ENCODE measurements at places on chromosomes 2 and 18. TPM values are rescaled to one million over a fixed set of nuclear protein-coding genes. Genes with fewer than 3 reads are reported as not detected.

DNA sequence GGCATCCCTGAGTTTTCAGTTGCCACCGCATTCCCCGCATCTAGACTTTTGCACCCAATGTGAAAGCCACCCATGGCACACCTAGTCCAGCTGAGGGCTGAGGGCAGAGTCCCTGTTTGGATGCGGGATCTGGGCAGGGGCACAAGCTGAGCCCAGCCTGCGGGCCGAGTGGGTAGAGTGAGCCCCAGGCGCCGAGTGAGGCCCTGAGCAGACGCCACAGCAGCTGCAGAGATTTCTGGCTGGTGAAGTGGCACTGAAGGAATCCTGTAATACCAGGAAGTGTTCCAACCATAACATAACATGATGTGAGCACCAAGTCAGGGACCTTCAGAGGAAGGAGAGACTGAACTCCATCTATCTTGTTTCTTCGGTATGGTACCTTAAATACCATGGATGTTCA, 27.7 kb upstream of the FRZB start:
- no peaks in the 10 kb centered on the region for H3K27me3 ChIP-seq
- no peak for DNase-seq
- no peak overlapping the region for H3K27ac ChIP-seq
- H3K4me3 ChIP-seq = no peak overlapping the region

GRCh38 chr2:11286323-11286722, 58.1 kb downstream of the ROCK2 start:
- no peak overlapping the region for H3K4me3 ChIP-seq
- no peaks in the 10 kb centered on the region for H3K27me3 ChIP-seq
- H3K27ac ChIP-seq = peak overlapping the region; percentile 77
- DNase-seq = no peak
- H3K4me1 ChIP-seq = peaks cover 49% of the 10 kb centered on the region

GRCh38 chr2:63040586-63040985, 10.0 kb upstream of the OTX1 start:
- no peak for DNase-seq
- no peak overlapping the region for H3K4me3 ChIP-seq
- H3K27me3 ChIP-seq = peaks cover 23% of the 10 kb centered on the region
- H3K4me1 ChIP-seq = no peaks in the 10 kb centered on the region
- no peak overlapping the region for H3K27ac ChIP-seq

DNA sequence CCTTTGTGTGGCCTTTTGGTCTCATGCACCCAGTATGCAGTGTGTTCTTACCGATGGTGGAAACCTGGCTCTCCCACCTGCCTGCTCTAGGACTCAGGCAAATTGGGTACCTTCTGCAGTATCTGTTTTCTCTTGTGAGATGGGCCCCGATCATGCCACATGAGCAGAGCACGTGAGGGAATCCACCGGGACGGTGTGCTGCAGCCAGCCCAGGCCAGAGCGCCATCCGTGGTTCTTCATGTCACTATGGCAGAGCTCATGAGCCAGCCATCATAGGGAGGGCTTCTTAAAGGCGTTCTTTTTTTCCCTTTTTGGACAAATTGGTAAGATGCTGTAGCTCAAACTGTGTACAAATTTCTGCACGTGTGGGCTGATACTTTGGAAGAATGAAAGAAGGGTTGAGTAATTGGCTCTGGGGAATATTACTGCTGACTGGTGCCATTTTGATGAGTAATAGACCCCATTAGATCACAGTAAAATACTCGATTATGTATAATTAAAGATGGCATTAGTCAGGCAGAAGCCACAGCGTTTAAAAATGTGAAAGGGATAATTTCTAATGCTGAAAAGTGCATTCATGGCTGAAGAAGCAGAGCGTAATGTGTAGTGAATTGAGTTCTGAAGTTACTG, 19.2 kb downstream of the SH3RF3 start:
- H3K36me3 ChIP-seq = no peaks in the 10 kb centered on the region
- no peak overlapping the region for H3K4me3 ChIP-seq
- H3K27me3 ChIP-seq = no peaks in the 10 kb centered on the region

DNA sequence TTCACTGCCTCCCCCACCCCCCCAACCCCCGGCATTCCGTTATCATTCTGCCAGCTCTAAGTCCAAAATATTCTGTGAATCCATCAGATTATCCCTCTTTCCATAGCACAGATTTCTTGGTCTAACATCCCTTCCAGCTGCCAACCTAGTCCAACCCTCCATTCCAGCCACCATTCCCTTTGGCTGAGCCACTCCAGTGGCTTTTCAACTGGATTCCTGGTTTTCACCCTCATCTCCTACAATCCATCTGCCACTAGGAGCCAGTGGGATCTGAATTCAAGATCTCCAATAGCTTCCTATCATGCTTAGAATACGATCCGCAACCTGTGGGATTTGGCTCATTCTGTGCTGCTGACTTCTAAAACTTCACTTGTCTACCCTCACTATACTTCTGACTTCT, 1.2 kb downstream of the DAW1 start:
- no peak overlapping the region for H3K4me3 ChIP-seq
- H3K4me1 ChIP-seq = no peaks in the 10 kb centered on the region
- no peak for DNase-seq
- H3K36me3 ChIP-seq = no peaks in the 10 kb centered on the region
- no peaks in the 10 kb centered on the region for H3K27me3 ChIP-seq

DNA sequence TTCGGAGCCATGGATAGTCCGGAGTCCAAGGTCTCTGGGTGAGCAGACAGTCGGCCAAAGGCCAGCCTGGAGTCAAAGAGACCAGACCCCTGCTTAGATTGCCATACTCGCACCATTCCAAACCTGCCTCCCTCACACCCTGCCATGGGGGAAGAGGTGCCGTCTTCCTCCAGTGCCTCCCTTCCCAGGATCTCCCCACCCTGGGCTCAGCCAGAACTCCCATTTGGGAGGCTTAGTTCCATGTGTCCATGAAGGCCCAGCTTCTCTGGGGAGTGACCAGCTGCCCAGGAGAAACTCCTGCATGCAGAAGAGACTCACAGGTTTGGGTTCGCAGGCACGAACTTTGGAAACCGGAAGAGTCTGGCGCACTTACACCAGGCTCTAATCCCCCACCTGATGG, 21.7 kb downstream of the IGFBP5 start:
- DNase-seq = no peak
- no peak overlapping the region for H3K4me3 ChIP-seq
- H3K4me1 ChIP-seq = peaks cover 13% of the 10 kb centered on the region
- H3K27ac ChIP-seq = no peak overlapping the region
- peaks cover 52% of the 10 kb centered on the region for H3K36me3 ChIP-seq

GRCh38 chr2:72214429-72215143, 66.9 kb upstream of the CYP26B1 start:
- no peaks in the 10 kb centered on the region for H3K4me1 ChIP-seq
- no peak for DNase-seq
- H3K4me3 ChIP-seq = no peak overlapping the region
- H3K27me3 ChIP-seq = no peaks in the 10 kb centered on the region

GRCh38 chr18:74613381-74613780, 15.7 kb downstream of the ZNF407 start:
- H3K27ac ChIP-seq = no peak overlapping the region
- DNase-seq = no peak
- H3K27me3 ChIP-seq = no peaks in the 10 kb centered on the region
- no peak overlapping the region for H3K4me3 ChIP-seq
- peaks cover 6% of the 10 kb centered on the region for H3K4me1 ChIP-seq

CD207 gene
- total RNA-seq = 0.59 TPM
